LHCN-M2 (cell line): ENCODE measurements at places on chromosomes 4 and X. TPM values are rescaled to one million over a fixed set of nuclear protein-coding genes. Genes with fewer than 3 reads are reported as not detected.

The PCSK1N gene
- 1.8 and 3.2 TPM in 2 replicates for total RNA-seq

The SYTL4 gene
- total RNA-seq, result 2.7 and 3.2 TPM in 2 replicates

The ENPEP gene
- 0.13 and 0.17 TPM in 2 replicates for total RNA-seq

The CCNI gene
- total RNA-seq, result 163 and 176 TPM in 2 replicates

The DYNLT3 gene
- total RNA-seq, result 50.9 and 54.8 TPM in 2 replicates

The ZNF732 gene
- total RNA-seq, result not detected in 2 replicates

The EMCN gene
- total RNA-seq, result not detected in 2 replicates

The PLAC8 gene
- 9.2 and 12.5 TPM in 2 replicates for total RNA-seq

The SUPT20HL1 gene
- not detected in 2 replicates for total RNA-seq

The RHOH gene
- 0.75 and 0.90 TPM in 2 replicates for total RNA-seq

The VCX3B gene
- not detected in 2 replicates for total RNA-seq

The IL2 gene
- not detected in 2 replicates for total RNA-seq

The UTP3 gene
- 17.7 and 33.0 TPM in 2 replicates for total RNA-seq

The EXOC1L gene
- not detected in 2 replicates for total RNA-seq

The GAGE12H gene
- total RNA-seq, result not detected in 2 replicates

The FRMD7 gene
- not detected in 2 replicates for total RNA-seq

The CT45A3 gene
- total RNA-seq, result not detected in 2 replicates

The NALF2 gene
- not detected in 2 replicates for total RNA-seq

The TBX22 gene
- not detected in 2 replicates for total RNA-seq

The F11 gene
- total RNA-seq, result not detected in 2 replicates

The TMEM184C gene
- 32.6 and 32.9 TPM in 2 replicates for total RNA-seq

The VCX3A gene
- not detected in 2 replicates for total RNA-seq

The TEX13C gene
- total RNA-seq, result not detected in 2 replicates

The ETFDH gene
- 11.0 and 16.2 TPM in 2 replicates for total RNA-seq

The CD99L2 gene
- 46.2 and 49.6 TPM in 2 replicates for total RNA-seq

The GLRB gene
- 9.5 and 13.3 TPM in 2 replicates for total RNA-seq

The PYURF gene
- 97.4 and 101 TPM in 2 replicates for total RNA-seq

The CPEB2 gene
- total RNA-seq, result 10.8 and 17.4 TPM in 2 replicates

The TGIF2LX gene
- total RNA-seq, result not detected in 2 replicates

The RPL10 gene
- total RNA-seq, result 2,668 and 4,535 TPM in 2 replicates

The CENPU gene
- total RNA-seq, result 73.7 and 85.5 TPM in 2 replicates

The LRCH2 gene
- total RNA-seq, result not detected in 2 replicates

The TLR3 gene
- 4.9 and 5.4 TPM in 2 replicates for total RNA-seq

The RPL9 gene
- total RNA-seq, result 2,563 and 3,780 TPM in 2 replicates

The CXorf49 gene
- not detected in 2 replicates for total RNA-seq

The FMR1 gene
- 20.6 and 26.9 TPM in 2 replicates for total RNA-seq

The RTL5 gene
- total RNA-seq, result 1.3 and 1.7 TPM in 2 replicates

The FGFR3 gene
- 0.17 and 0.26 TPM in 2 replicates for total RNA-seq

The P2RY10 gene
- not detected in 2 replicates for total RNA-seq

The HPSE gene
- total RNA-seq, result 2.1 and 2.2 TPM in 2 replicates

The TEX13B gene
- total RNA-seq, result not detected in 2 replicates

The ITIH6 gene
- not detected in 2 replicates for total RNA-seq

The GJB1 gene
- total RNA-seq, result not detected in 2 replicates

The RNF175 gene
- not detected in 2 replicates for total RNA-seq

The UGT2B7 gene
- 0.57 and 1.2 TPM in 2 replicates for total RNA-seq

The MAGEA9B gene
- not detected in 2 replicates for total RNA-seq

The CYBB gene
- total RNA-seq, result under 0.01 TPM in 1 of 2 replicates, not detected in the other

The ASB11 gene
- total RNA-seq, result not detected in 2 replicates

The HTT gene
- 12.8 and 19.4 TPM in 2 replicates for total RNA-seq

The SLITRK4 gene
- 3.0 and 5.6 TPM in 2 replicates for total RNA-seq

The H2BW2 gene
- total RNA-seq, result not detected in 2 replicates

The NXF3 gene
- 0.46 and 2.4 TPM in 2 replicates for total RNA-seq

The SPANXC gene
- total RNA-seq, result not detected in 2 replicates

The NAA11 gene
- total RNA-seq, result not detected in 2 replicates

The SLC6A8 gene
- total RNA-seq, result 10.2 and 13.7 TPM in 2 replicates
